ENCODE measurements at places on chromosomes 3 and 15.

DNA sequence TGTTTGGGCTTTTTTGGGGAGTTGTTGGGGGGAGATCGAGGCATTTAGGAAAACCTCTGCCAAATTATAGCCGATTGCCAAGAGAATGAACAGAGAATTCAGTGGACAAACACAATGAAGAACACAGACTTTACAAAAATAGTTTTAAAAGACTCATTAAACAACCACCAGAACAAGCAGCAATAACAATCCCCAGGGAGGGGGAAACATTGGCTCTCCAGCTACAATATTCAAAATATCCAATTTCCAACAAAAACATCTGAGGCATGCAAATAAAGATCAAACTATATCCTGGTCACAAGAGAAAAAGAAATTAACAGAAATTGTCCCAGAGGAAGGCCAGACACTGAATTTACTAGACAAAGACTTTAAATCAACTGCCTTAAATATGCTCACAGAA lies 24.5 kb upstream of the ANKRD28 start:
- H3K4me1 ChIP-seq, result no peaks in the 10 kb centered on the region
- H3K27ac ChIP-seq, result no peak overlapping the region
- no peak overlapping the region for H3K4me3 ChIP-seq

GRCh38 chr3:41426485-41426884 lies 227.2 kb downstream of the CTNNB1 start:
- H3K27ac ChIP-seq, result no peak overlapping the region
- no peak overlapping the region for H3K4me3 ChIP-seq
- no peaks in the 10 kb centered on the region for H3K27me3 ChIP-seq

GRCh38 chr15:75685195-75685594 lies 27.5 kb downstream of the CSPG4 start:
- no peak overlapping the region for H3K27ac ChIP-seq
- no peaks in the 10 kb centered on the region for H3K36me3 ChIP-seq
- no peak overlapping the region for H3K4me3 ChIP-seq
- H3K4me1 ChIP-seq, result peaks cover 34% of the 10 kb centered on the region

GRCh38 chr3:107542665-107543064 lies 19.9 kb downstream of the BBX start:
- H3K4me3 ChIP-seq, result no peak overlapping the region
- no peaks in the 10 kb centered on the region for H3K27me3 ChIP-seq
- H3K36me3 ChIP-seq, result no peaks in the 10 kb centered on the region

All from K562 (cell line).